HFFc6 (cell line): ENCODE measurements at places on chromosomes 5 and 9. TPM values are rescaled to one million over a fixed set of nuclear protein-coding genes. Genes with fewer than 3 reads are reported as not detected.
A peak's percentile ranks its signal among the peaks of the same experiment; 100 is the strongest.

The PCYOX1L gene
- 10.1 to 12.0 TPM (median 10.7 TPM) in 3 replicates for total RNA-seq

The CD14 gene
- total RNA-seq = 1.0 to 1.4 TPM (median 1.4 TPM) in 3 replicates

The ELOVL7 gene
- total RNA-seq = not detected in 3 replicates

The RPL35 gene
- total RNA-seq = 1,475 to 1,870 TPM (median 1,478 TPM) in 3 replicates

The PTGR1 gene
- 52.6 to 82.9 TPM (median 55.6 TPM) in 3 replicates for total RNA-seq

The GFPT2 gene
- total RNA-seq = 0.99 to 4.8 TPM (median 2.8 TPM) in 3 replicates

- DNase-seq = no peak
These were observed 66.6 kb downstream of the NPR3 start for GRCh38 chr5:32777733-32778132.

DNA sequence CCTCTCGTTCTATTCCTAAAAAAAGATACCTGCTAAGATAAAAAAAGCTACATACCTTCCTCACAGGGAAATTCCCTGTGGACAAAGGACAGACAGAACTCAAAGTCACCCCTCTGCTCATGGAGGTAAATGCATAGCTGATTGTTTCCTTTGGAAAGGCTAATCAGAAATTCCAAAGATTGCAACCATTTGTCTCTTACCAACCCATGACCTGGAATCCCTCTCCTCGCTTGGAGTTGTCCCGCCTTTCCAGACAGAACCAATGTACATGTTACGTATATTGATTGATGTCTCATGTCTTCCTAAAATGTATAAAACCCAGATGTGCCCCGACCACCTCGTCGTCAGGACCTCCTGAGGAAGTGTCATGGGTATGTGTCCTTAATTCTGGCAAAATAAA, 49.2 kb upstream of the LIFR start:
- no peak for DNase-seq

DNA sequence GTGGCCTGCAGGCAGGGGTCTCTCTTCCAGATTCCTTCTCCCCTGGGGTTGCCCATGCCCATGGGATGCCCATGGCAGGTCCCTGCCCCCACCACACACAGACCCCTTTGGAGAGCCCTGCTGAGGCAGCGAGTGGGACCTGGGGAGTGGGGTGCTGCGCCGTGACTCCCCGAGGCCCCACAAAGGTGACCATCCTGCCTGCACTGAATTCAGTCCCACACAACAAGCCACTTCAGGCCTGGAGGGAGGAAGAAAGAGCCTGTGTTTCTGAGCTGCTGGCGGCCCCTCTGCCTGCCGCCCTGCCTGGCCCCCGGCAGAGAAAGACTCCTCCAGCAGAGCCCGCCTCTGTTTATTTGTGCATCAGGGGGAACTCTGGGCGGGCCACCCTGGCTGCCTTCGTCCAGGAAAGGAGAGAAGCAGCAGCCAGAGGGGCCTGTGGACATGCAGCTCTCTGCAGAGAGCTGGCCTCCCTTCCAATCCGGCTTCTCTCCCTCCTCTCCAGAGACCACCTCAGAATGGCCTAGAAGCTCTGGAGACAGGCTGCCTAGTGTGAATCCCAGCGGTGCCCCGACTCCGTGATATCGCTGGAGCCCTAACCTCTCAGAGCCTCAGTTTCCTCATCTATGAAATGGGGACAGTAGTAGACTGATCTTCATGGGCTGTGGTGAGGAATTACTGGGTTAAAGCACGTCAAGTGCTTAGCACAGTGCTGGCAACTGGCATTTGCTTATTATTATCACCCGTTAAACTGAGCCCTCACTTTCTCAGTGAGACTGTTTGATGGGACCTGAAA, 72.9 kb downstream of the COL27A1 start:
- DNase-seq = no peak

DNA sequence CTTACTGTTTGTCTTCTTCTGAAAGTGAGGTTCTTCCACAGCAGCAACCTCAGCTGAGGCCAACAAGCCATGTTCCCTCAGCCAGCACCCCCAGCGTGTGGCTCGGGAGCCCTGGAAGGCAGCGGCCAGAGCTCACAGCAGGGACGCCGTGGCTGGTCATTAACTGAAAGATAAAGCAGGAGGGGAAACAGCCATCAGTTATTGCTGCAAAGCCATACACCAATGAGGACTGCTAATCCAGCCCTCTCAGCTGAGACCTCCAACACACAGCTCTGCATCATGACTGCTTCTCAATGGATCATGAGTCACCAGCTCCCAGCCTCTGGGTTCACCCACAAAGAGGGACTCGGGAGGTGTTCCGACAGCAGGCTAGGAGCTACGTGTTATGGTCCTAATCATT, 24.3 kb downstream of the ABCA1 start:
- DNase-seq = peak; percentile 40

- peak; percentile 67 for DNase-seq
These were observed 235.7 kb downstream of the CDK5RAP2 start for GRCh38 chr9:120344230-120344629.

GRCh38 chr5:149012350-149012749, 50.5 kb downstream of the SH3TC2 start:
- DNase-seq = no peak

DNA sequence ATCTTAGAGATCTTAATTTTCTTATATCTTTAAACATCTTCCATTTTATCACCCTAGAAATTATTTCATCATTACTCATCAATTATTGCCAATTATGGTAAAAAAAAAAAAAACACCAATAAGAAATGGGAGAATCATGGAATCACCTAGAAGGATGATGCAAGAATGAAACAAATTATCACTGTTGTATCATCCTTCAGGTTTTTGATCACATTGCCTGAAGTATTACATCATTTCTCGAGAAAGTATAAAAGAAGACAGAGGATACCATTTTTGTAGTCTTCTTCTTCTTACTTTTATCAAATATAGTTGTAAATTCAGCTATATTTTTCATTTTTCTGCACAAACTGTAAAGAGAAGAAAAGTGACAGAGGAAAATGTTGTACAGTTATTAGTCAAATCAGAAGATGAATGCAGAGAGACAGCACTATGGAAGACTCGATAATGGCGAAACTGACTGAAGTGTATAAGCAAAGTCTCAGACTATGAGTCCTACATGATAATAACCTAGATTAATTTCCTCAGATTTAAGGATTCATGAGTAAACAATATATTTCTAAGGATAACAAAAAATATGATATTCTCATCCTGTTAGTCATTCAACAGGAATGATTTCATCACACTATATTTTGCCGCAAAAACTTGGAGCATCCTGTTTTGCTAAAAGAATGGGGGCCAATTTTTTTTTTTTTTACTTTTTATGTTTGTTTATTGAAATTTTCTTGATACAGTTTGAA, 5.9 kb upstream of the STC2 start:
- peak; percentile 35 for DNase-seq

DNA sequence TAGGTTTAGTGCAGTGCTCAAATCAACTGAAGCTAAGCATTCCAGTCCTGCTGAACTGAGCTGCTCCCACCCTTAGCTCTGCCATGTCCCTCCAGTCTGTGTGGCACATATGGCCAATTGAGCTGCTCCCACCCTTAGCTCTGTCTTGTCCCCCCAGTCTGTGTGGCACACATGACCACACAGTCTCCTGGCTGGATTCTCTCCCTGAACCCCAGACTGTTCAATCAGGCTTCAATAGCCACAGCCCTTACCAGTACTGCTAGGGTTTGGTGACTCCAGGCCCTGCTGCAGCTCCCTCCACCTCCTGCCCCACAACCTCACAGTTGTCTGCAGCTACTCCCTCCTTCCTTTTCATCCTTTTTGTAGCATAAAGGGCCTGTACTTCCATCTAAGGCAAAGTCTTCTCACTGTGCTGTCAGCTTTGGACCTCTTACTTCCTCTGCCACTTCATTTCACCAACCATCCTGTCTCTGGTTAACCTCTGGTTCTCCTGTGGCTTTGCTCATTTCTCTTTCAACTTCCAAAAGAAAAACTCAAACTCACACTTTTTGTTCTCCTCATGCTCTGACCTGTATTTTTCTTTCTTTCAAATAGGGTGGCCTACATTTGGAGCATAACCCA, 50.8 kb downstream of the ADAMTS12 start:
- no peak for DNase-seq

DNA sequence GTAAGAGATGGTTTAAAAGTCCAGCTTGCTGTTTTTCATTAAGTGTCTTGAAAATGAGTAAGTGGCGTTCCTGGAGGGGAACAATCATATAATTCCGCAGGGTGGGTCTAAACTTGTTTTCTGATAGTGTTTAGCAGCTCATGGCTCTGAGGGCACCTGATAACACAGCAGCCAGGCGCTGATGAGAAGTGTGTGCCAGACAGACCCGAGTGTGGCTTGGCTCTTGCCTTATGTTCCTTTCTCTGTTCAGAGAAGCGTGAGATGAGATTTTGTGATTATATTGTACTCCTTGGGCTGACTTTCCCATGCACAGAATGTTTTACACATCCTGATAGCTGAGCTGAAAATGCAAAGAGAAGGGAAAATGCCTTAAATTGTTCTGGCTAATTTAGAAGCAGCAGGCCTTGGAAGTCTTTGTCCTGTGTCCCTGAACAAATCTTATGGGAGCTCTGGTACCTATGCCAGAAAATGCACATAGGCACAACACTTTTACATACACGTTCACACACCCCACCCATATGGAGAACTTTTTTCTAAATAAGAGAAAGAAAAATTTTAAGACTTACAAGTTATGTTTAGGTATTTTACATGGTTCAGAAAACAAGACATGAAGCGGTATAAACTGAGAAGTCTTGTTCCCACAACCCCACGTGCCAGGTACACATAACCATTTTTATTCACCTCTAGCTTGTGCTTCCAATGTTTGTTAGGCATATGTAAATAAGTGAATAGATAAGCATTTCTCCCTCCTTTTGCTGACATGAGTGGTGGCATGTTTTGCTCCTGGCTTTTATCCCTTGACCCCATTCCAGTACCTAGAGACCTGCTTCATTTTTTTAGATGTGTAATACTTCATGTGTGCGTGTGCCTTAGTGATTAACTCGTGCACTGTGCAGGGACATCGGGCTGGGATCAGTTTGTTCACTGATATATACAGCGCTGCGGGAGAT, 152.2 kb upstream of the OTULINL start:
- DNase-seq = no peak

DNA sequence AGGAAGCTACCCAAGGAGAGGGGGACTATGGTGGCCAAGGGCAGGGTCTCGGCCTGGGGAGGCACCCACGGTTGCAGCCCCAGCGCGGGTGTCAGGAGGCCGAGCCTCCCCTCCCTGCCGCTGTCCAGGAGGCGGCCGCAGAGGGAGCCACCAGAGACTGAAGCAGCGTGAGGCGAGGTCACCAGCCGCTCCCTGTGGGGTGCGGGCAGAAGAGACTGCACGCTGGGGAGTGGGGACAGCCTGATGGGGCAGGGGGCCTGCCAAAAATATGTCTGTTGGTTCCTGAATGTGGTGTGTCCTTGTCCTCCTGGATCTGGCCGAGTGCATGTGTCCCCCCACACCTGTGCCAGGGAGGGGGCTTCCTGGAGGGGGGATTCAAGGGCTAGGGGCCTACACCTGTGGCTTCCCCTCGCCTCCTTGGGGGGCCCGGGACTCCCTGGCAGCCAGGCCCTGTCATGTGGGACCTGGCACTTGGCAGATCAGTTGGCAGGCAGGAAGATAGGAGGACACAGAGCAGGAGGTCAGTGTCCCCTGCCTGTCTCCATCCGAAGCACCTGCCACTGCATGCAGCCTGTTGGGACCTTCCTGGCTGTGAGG, 131.2 kb downstream of the DAB2IP start:
- DNase-seq = no peak

DNA sequence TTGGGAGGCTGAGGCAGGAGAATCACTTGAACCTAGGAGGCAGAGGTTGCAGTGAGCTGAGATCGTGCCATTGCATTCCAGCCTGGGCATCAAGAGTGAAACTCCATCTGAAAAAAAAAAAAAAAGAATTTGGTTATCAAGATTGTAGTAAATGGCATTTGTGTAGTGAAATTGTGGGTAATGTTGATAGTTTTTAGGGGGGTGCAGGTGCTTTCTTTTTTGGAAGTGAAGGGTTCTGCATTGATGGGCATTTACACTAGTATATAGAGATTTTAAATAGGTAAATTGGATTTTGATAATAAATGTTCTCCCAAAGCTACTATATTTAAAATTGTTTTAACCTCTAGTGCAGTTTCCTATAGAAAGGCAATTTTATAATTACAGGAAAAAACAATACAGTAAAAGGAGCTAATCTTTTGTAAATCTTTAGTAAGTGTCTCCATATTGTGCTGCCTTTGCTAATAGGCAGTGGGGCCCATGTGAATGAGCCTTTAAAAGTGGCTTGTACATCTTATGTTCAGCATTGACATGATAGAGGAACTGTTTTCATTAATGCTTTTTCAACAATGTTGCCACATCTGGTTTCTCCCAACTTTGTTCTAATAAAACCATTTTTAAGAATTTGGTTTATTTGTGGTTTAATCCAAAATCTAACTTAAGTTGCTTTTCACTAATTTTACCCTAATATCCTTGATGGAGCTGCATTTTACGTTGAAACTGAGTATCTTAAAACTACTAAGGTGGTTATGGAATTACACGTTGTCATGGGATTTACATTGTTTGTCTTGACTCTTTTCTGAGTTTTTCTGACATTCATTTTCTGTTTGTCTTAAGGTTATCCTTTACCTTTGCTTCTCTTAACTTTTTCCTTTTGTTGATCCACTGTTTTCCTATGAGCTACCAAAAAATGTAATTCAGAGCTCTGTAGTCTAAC, 11.1 kb downstream of the MATR3 start:
- no peak for DNase-seq

- no peak for DNase-seq
These were observed 20.0 kb downstream of the PTPN3 start for GRCh38 chr9:109478051-109478563.

GRCh38 chr5:14112998-14113652, 30.0 kb upstream of the TRIO start:
- no peak for DNase-seq

DNA sequence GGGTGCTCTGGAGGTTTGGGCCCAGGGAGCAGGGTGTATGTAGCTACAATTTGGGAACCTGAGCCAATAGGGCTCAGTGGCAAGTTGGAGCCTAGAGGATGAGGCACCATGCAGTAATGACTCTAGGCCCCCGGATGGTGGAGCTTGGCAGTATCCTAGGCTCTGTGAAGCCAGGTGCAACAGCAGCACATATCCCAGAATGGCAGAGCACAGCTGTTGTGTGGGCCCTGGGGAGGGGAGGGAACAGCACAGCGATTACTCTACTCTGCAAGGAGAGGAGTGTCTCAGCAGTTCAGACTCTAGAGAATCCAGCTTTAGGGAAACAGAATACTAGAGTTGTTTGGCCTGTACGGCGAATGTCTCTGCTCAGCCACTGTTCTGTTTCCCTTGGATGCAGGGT, 56.1 kb downstream of the LRRTM2 start:
- no peak for DNase-seq

GRCh38 chr5:9405196-9405754, 140.6 kb downstream of the SEMA5A start:
- no peak for DNase-seq

- DNase-seq = peak; percentile 36
These were observed 5.9 kb downstream of the PDLIM7 start for GRCh38 chr5:177491429-177491945.

GRCh38 chr9:12766357-12766756, 8.5 kb upstream of the LURAP1L start:
- no peak for DNase-seq
